ENCODE measurements at places on chromosomes 7 and 10.

DNA sequence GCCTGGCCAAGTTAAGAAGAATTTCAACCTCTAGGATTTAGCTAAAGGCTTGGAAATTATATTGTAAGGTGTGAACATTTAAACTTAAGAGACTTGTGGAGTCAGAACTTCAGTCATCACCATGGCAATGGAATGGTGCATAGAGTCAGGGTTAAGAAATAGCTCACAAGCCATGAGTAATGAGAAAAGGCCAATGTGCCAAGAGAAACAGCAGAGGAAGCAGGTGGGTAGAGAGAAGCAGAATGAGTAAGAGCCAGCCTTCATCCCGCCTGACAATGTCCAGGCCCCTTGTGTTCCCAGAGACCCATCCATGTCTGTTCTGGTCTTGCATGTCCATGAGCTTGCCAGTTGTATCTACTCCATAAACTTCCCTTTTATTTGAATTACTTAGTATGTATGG, 62.6 kb upstream of the TBX20 start:
- no peak for DNase-seq

GRCh38 chr10:20970708-20971107, 73.6 kb upstream of the NEBL start:
- no peak for DNase-seq

DNA sequence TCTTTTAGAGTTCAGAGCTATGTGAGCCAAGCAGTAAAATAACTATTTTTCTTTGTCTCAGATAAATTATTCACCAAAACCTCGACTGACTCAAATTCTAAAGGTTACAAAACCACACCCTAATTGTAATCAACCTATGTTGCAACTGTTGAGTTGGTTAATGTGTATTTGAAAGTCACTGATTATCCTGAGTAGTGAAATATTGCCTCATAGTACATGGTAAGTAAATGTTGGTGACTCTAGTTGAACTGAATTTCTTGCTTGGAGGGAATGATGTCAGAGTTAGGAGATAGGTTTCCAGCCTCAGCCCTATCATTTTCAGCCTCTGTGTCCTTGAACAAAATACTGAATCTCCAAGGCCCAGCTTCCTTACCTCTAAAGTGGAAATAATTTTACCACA, 3.0 kb upstream of the CYP2C18 start:
- no peak for DNase-seq

DNA sequence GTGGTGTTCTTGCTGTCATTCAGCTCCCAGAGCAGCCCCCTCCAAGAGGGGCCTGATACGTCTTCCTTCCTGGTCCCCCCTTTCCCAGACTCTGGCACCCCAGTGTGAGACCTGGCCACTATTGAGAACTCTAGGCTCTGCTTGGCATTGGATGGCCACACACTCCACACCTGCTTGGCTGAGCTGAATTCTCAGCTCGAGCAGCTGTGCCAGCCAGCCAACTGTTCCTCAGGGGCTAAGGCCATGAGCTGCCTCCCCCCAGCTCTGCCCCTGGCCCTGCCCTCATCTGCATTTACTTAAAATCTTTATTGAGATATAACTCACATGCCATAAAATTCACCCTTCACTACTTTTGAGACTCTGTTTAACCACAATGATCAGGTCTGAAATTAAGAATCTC, 6.7 kb downstream of the TLL2 start:
- DNase-seq, result no peak

DNA sequence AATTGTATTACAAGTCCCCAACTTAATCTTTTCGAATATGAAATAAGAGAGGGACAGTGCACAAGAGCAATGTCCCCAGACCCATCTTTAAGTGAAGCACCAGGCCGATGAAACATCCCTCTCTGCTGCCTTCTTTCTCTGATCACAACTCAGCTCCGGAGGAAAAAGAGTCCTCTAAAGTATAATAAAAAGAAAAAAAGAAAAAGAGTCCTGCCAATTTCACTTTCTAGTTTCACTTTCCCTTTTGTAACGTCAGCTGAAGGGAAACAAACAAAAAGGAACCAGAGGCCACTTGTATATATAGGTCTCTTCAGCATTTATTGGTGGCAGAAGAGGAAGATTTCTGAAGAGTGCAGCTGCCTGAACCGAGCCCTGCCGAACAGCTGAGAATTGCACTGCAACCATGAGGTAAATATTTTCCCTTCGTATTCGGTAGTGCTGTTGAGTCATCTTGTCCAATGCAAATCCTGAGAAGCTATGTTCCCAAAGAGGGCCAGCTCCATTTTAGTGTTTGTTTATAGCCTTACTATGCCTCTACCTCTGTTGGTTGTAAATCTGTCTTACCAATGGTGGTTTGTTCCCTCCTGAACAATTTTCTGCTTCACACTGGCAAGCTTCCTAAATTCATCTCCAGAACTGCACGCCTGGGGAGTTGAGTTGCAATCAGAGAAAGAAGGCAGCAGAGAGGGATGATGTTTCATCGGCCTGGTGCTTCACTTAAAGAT, at the start of gene IFIT2:
IFIT2 (plus strand) TSS at position 326 of the 725 bp plus-strand sequence; CDS start at position 404, 78 bp downstream.
- peak; percentile 81 for DNase-seq

- no peak for DNase-seq
These were observed 4.7 kb downstream of the ZNF488 start for GRCh38 chr10:47379445-47379785.

- no peak for DNase-seq
These were observed 21.3 kb downstream of the GRM3 start for GRCh38 chr7:86664991-86665390.

DNA sequence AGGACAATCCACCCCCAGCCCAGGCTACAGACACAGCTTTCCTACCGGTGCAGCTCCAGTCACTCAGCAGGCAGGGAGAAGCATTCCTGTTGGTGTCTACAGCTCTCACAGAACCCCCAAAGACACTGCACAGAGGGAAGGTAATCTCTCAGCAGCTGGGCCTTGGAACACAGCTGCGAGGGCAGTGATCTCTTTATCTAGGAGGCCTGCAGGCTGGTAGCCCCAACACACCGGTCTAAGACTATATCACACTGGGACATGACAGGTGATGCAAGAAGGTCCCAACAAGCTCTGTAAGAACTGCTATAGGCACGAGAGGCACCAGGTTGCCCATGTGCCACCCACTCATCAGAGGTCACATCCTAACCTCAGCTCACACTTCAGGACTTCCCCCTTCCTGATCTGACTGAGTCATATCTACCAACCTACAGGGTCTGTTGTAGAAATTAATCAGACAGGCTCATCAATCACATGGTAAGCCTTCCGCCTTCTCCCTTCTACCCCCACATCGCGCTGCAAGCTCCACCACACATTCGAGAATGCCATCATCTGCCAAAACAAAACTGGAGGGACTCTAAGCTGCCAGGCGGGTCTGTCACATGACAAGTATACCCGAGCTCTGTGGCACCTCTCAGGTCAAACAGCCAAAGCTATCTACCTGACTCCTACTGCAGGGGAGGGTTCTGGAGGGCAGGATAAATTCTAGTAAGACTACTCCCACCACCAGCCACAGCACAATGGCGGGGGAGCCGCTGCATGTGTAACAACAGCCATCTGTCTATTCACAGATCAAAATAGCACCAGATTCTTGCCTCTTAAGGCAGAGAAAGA, 26.1 kb downstream of the FAM53B start:
- DNase-seq, result no peak

DNA sequence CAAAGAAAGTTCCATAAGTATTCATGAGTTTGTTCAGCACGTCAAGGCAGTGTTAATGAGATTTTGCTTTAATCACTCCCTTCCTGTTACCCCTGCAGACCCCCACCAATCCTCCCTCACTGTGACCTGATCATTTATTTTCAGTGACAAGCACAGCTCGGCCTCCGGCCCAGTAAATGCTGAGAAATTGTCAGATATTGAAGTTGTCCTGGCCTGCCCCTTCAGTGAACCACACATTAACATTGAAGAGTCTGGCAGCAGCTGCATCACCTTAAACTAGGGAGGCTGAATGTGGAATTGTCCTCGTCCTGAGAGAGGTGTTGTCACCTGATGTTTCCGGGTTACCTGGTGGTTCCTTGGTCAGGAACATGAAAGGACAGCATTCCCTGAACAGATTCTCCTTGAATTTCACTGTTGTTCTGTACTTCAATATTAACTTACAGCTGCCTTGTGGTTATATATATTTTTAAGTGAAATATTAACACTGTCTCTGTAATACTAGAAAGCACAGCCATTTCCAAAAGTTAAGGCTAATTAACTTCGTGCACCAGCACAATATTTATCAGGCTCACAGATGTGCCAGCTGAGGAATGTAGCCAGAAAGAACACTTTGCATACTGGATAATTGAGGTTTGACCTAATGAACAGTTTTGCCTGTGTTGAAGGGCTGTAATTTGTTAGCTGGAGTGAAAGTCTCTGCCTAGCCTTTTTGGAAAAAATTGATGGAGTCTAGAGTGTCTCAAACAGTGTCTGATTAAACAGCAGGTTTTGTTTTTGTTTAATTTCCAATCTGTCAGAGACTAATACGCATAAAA, 265.3 kb downstream of the HDAC9 start:
- no peak for DNase-seq

DNA sequence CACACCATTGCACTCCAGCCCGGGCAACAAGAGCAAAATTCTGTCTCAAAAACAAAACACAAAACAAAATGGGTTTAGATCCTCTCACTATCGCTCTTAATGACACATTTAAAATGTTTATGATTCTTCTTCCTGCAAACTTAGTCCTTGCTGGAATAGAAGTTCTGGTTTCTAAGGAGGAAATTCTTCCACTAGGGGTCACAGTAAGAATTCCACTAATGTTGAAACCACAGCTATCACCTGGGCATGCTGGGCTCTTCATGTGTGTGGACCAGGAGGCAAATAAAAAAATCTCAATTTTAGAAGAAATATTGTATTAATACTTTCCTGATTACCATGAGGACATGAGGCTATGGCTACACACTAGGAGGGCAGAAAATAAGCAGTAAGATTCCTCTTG, 915.8 kb downstream of the TYW1 start:
- DNase-seq, result no peak
